ENCODE measurements at places on chromosomes 2 and 18.

DNA sequence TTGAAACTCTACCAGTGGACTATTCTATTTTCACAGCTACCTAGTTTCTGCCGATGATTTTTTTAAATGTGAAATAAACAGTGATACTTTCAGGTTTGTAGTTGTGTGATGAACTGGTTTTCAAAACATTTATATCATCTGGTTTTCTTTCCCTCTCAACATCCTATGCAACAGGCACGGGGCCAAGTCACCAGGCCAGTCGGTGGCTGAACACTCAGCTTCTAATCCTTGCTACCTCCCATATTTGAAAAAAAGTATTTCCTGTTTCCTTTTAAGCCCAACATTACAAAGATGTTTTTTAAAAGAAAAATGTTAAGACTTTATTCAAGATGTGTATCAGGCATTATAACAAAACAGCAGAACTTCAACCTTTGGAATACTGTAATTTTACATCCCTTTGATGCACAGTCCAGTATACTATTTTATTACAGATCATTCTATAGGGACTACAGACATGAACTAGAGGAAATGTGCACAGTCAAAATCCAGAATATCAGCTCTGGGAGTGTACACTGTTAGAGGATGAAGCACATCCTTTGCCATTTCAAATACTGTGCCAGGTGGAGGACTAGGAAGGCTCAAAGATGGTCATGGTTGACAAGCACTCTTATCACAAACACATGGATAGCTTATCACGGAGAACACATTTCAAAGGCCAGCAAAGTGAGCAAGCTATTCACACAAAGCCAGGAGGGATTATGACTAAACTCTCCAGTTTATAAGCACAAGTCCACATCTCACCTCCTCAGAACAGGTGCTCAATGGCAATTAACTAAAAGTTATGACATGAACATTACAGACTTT lies 14.6 kb downstream of the MRPL35 start:
- no peak for DNase-seq

- DNase-seq = no peak
Observed at GRCh38 chr2:215487002-215487372, 51.1 kb upstream of the FN1 start.

DNA sequence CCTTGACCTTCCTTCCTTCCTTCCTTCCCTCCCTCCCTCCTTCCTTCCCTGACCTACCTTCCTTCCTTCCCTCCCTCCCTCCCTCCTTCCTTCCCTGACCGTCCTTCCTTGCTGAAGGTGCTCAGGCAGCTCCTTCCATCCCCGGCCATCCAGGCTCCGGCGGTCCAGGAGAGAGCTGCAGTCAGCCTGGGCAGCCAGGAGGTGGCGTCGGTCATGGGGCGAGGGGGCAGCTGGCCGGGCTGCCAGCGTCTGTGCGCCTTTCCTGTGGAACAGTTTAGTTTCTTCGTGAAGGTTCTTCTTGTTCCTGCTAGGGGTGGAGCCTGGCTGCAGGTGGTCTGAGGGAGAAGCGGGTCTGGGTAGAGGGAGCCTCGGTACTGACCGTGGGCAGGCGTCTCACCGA lies 15.7 kb downstream of the GPR35 start:
- peak; percentile 86 for DNase-seq

DNA sequence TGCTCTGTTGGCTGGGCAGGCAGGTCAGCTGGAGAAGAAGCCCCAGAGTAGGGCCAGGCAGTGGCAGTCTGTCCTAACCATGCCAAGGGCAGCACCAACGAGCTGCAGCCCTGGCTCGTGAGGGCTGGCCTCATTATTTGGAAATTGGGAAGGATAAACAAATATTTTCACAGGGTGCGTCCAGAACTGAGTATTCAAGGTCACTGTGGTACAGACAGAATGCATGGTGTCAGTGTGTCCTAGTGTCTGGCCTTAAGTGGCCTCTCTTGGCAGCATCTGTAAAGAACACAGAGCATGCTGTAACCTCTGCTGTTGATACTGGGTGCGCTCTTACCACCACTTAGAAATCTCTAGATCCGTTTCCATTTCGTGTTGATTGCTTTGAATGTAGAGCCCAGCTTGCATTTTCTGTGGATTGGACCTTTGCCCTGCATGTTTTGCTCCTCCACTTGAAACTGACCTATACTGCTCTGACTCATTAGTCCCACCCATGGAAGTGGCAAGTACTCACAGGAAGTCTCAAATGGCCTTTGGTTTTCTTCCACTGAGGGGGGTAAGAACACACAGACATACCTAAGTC lies 88.2 kb downstream of the GREB1L start:
- peak; percentile 18 for DNase-seq

DNA sequence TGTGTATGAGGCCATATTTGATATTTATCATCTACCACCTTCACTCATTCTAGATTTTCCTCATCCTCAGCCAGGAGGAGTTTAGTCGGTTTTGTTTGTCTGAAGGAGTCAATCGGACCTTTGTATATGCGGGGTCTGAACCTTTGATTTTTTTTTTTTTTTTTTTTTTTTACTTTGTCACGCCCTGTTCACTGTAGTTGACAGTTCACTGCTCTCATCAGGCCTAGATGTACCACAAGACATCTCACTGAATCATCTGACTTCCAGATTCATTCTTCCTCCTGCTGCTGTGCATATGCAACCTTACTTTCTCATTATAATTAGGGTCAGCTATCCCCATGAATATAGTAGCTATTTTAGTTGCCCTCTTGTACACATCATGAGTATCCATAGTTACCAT lies 133.2 kb downstream of the ARHGAP15 start:
- DNase-seq = no peak

DNA sequence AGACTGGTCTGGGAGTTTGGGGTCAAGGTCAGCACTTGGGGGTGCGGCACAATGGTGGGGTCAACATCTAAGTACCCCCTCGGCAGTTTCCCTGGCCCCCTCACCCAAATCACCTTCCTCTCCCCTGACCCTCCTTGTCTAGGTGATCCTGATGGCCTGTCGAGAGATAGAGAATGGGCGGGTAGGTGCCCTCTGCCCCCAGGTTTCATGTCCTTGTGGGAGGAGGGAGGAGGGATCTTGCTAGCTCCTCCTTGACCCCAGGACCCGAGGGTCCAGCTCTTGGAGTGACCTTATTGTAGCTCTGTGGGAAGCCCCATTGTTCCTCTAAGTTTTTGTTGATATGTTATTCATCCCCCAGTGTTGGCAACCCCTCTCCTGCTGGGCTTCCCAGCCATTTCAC lies 3.6 kb downstream of the PTPN18 start:
- no peak for DNase-seq

- no peak for DNase-seq
Observed at GRCh38 chr2:187506416-187506815, 47.8 kb downstream of the TFPI start.

GRCh38 chr18:74533666-74534065 lies 634 bp upstream of the CNDP1 start:
- no peak for DNase-seq

- peak; percentile 72 for DNase-seq
Observed at GRCh38 chr2:67917332-67918054, 145.3 kb downstream of the C1D start.

- no peak for DNase-seq
Observed at GRCh38 chr2:237617587-237617982, 9.8 kb upstream of the LRRFIP1 start.

DNA sequence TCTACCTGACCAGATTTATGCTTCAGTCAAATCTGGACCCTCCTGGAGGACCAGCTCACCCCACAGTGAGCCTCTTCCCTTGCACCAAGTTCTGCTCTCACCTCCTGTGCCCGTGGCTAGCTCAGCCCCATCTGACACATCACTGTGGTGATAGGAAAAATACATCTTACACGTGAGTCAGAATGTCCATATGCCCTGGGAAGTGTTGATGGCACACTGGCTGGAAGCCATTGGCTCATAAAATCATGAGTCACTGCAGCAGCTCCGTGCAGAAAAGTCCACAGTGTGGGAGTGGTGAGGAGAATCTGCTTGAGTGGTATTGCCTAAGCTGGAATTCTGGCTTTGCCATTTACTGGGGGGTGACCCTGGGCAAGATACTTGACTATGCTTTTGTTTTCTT lies 42.6 kb upstream of the RAPGEF4 start:
- DNase-seq = peak; percentile 89

DNA sequence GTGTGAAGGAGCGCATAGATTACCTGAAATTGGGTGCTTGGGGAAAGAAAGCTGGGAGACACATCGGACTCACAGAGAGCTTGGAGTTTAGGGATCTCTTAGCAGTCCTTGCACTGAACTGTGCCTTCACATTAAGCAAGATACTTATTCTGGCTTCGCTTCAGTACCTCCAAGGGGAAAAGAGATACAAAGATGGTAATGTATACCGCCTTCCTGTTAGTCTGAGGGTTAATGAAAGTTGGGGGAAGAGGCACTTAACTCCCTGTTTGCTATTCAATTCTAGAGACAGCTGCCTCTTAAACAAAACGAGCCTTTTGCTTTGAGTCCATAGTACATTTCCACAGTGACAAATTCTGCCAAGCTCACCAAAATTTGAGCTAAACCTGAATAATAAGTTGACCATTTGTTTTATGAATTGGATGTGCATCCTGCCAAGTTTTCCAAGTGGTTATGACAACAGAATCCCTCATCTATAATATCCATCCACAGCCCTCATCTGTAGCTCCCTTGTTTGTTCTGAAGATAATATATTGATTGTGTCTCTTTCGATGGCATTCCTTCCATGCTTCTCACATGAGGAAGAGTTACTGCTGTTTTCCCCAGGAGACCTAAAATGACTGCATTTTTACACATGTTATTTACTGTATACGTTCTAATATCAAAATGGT lies 287.1 kb upstream of the ATP5MC3 start:
- DNase-seq = no peak

GRCh38 chr18:43303376-43303775 lies 26.1 kb upstream of the SYT4 start:
- no peak for DNase-seq

DNA sequence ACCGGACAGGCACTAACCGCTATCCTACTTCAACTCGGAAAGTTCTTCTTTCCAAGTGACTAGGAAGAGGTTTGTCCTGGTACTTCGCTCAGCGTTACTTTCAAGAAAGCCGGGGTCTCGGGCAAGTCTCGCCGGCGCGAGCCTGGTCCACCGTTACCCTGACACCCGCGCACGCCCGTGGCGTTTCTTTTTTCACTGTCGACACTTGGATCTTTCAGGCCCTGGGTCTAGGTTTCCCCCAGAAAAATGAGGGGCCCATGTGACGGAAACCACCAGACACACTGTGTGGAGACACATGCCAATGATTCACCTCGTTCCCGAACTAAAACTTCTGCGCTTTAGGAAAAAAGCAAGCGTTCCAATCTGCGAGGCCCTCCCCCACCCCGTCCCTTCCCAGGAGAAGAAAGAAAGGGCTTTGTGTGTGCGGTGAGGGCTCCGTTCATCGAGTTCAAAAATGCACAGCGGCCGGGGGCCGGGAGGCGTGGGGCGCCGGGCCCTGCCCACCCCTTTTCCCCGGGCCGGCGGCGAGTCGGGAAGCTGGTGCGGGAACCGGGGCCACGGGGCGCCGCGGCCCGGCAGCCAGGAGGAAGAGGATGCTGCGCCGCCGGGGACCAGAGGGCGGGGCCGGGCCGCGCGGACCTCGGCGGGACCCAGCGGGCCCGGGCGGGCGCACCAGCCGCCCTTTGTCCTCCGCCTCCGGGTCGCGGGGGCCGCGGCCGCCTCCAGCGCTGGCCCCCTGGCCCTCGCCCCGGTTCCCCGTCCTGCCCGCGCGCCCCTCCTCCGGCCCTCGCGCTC lies 2.6 kb downstream of the ZNF521 start:
- peak; percentile 73 for DNase-seq

- no peak for DNase-seq
Observed at GRCh38 chr2:75495862-75496261, 64.9 kb downstream of the EVA1A start.

GRCh38 chr2:111204706-111205105 lies 84.0 kb downstream of the BCL2L11 start:
- no peak for DNase-seq

DNA sequence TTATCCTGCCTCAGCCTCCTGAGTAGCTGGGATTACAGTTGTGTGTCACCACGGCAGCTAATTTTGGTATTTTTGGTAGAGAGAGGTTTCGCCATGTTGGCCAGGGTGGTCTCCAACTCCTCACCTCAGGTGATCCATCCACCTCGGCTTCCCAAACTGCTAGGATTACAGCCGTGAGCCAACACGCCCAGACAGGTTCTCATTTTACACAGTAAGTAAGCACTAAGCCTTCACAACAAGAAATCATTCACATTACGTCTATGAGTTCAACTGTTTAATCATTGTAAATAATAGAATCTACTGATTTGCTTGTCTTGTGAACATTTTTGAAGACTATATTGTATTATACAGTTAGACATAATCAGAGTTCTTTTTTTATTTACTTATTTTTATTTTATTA lies 131.5 kb upstream of the LRATD1 start:
- no peak for DNase-seq

DNA sequence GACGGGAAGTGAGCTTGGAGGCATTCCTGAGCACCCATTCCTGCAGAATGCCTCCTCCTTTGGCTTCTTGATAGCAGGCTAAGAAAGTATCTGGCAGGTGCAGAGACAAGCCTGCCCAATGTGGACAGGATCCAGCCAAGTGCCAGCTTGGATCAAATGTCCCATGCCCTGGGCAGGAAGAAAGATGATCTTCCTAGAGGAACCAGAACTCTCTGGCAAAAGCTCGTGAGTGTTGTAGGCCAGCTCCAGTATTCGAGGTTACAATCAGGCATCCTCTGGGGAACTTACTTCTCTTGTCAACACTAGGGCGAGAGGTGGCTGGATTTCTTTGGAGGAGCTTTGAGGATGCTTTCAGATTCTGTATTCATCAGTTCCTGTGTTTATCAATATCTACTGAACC lies 29.9 kb upstream of the PDIA6 start:
- DNase-seq = no peak

DNA sequence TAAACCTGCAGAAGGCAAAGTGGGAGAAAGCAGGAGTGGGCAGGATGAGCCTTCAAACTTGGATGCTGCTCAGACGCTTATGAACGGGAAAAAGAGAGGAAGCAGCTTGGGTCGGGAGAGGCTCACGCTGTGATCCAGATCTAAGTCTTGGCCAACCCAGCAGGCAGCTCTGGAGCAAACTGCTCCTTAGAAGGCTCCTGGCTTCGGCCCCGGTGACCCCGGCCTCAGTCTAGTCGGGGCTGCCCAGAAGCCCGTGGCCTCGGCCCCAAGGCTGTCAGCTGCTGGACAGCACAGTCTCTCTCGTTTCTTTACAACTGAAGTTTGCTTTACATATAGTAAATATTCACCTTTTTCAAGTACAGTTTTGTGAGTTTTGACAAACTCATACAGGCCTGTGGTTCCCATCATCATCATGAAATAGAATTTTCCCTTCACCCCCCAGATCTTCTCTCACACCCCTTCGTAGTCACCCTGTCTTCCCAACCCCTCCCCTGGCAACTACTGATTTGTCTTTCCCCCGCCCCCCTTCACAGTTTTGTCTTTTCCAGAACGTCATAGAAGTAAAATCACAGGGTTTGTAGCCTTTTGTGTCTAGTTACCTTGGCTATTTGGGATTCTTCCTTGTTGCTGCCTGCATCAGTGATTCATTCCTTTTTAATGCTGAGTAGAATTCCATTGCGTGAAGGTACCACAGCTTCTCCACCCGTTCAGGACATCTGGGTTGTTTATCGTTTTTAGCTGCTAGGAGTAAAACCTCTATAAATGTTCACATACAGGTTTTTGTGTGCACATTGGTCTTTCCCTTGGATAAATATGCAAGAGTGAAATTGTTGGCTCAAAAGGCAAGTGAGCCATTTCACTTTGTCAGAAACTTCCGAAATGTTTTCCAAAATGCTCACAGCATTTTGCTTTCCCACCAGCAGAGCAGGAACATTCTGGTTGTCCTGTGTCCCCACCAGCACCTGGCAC lies 35.1 kb downstream of the MYO7B start:
- DNase-seq = no peak

All from AG08396 (cell line).